Bronchial smooth muscle cell (primary cell): ENCODE measurements at places on chromosomes 5 and 9. TPM values are rescaled to one million over a fixed set of nuclear protein-coding genes. Genes with fewer than 3 reads are reported as not detected.

Gene PKD2L2
- not detected in 2 replicates for total RNA-seq

Gene SV2C
- not detected in 2 replicates for total RNA-seq

Gene DDX4
- not detected in 2 replicates for total RNA-seq

Gene SLC34A1
- total RNA-seq: under 0.01 TPM in 1 of 2 replicates, not detected in the other

Gene ASPN
- total RNA-seq: 3.5 and 11.2 TPM in 2 replicates

Gene CD74
- 0.94 and 2.2 TPM in 2 replicates for total RNA-seq

Gene ARL14EPL
- total RNA-seq: 0.69 TPM in 1 of 2 replicates, not detected in the other

Gene GARIN3
- total RNA-seq: not detected in 2 replicates

Gene NUTM2F
- not detected in 2 replicates for total RNA-seq
